Activated CD4-positive, alpha-beta T cell treated with anti-CD3 and anti-CD28 coated beads, Interleukin-2, amount 50 U/mL, for 48 hours (primary cell): ENCODE measurements at places on chromosomes 6 and 20.

- DNase-seq, result no peak
These were observed 68.9 kb upstream of the HDAC2 start for GRCh38 chr6:114039841-114040240.

DNA sequence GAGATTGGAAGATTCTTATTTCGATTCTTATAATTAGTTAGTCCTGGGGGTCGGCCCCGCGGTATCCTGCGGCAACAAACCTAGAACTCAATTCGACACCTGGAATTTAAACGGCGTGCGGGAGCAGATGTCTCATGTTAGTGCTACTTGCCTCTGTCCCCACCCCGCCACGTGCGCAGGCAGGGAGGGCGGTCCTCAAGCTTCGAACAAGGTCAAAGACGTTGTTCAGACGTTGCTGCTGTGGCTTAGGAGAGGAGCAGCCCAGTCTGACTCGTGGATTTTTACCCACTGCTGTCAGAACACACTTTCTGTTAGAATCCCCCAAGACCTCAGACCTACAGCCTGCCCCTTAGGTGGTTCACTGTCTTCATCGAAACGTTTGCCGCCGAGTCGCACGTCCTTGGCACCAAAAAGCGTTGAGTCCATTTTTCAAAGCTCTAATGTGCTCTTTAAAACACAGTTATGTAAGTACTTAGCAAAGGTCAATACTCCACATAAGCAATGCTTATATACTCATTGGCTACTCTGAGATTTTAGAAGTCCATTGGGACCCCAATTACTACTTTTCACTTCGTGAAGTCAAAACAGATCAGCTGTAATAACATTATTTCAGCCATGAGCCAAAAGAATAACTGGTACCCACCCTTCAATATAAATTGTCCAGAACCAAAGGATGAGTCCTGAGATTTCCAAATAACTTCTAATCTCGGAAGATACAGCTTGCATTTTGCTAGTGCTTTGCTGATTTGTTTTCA, 2.7 kb upstream of the C6orf62 start:
- no peak for DNase-seq

- no peak for DNase-seq
These were observed 330.6 kb upstream of the EPHA7 start for GRCh38 chr6:93749930-93750329.

GRCh38 chr20:52493171-52493721, 301.7 kb upstream of the ZFP64 start:
- DNase-seq, result peak; percentile 11

DNA sequence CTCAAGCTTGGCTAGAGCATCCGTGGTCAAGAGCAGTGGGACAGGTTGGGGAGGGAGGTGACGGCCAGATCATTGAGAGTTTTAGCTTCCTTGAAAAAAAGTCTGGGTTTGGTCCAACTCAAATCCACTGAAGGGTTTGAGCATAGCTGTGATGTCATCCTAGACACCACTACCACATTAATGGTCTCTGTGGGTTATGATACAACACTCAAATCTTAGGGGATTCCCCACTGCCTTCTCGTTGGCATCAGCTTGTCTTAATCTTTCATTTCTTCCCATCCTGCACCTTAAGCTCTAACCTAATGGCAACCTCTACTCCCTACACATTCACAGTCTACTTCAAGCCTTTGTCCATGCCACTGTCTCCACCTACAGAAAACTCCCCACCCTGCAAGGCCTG, 77.3 kb downstream of the BMP6 start:
- DNase-seq, result no peak

DNA sequence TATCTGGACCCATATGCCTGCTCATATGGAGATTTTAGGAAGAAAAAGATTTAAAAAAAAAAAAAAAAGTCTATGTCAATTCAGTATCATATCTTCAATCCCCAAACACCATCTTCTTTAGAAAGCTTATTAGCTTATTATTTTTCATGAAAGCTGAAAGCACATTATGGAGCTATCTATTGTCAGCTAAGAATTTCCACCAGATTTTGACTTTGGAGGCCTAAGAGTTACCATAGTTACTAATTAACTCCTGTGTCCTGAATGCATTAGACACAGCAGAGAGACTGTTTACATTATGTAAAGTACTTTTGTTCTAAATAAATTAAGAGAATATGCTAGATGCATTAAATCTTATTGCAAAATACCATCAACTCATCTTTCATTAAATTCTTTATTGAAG, 255.5 kb upstream of the NRSN1 start:
- no peak for DNase-seq

- DNase-seq, result no peak
These were observed 684 bp upstream of the DNAH8 start for GRCh38 chr6:38714239-38715015.

- no peak for DNase-seq
These were observed 144.0 kb upstream of the PHACTR3 start for GRCh38 chr20:59460352-59460751.

DNA sequence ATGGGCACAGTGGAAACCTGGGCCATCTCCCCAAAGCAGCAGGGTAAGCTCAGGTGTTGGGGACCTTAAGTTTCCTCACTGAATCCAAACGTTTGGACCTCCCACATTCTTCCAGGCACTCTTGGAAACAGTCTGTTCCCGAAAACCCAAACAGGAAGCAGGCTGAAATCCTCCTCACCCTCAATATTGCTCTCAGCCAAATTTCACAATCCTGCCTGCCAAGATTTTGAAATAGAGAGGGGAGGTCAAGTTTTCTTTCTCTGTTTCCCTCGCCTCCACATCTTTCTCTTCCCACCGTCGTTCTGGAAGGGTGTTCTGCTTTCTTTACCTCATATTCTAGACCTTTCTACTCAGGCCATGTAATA, 392.0 kb upstream of the SASH1 start:
- no peak for DNase-seq

GRCh38 chr6:24761193-24761835, 13.4 kb upstream of the GMNN start:
- peak; percentile 12 for DNase-seq

DNA sequence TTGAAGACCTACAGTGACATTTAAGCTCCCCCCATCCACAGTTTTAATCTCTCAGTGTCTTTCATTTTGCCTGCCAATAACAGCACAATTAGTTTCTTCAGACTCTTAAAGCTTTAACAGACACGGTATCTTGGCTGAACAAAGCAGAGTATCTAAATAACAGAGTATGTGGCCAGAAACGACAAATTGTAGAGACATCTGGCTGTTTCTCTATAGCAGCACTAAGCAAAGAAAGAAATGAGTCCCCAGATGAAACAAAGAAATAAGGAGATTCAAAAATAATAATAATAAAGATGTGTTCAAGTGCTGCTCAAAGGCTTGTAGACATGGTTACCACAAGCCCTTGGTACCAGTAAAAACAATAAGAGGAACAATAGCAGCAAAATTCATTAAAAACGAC, 97.8 kb upstream of the HDAC2 start:
- DNase-seq, result no peak

DNA sequence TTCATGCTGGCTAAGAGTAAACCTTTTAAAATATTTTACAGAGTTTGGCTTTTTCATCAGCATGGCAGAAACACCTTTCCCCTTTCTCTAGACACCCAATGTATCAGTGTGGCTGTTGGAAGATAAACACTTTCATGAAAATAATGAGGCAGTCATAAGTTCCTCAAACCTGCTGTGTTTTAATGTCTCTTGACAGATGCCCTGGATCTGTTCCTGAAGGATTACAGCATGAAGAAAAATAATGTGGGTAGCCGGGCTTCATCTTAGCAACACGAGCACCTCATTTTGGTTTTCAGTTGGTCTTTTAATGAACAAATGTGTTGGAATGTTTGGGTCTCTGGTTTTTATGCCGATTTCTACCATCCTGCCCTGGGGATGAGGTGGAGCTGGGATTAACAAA, 45.5 kb upstream of the UNC93A start:
- DNase-seq, result no peak

GRCh38 chr20:49916146-49917002, 1.0 kb upstream of the SPATA2 start:
- no peak for DNase-seq

DNA sequence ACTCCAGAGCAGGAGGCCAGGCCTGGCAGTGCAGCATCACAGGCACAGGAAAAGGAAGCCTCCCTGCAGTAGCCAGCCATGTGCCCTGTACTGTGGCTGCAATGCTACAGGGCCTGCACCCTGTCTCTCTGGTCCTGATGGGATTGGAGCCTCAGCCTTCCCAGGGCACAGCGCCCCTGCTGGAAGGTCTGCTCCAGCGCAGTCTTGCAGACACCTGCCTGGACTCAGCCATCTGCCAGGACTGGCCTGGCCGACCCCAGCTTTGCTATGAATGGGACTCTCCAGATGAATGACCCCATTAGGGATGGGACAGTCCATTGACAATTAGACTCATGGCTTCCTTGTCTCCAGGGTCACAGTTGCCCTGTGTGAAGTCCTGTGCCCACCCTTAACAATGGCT, 251.6 kb downstream of the ERMARD start:
- DNase-seq, result no peak

DNA sequence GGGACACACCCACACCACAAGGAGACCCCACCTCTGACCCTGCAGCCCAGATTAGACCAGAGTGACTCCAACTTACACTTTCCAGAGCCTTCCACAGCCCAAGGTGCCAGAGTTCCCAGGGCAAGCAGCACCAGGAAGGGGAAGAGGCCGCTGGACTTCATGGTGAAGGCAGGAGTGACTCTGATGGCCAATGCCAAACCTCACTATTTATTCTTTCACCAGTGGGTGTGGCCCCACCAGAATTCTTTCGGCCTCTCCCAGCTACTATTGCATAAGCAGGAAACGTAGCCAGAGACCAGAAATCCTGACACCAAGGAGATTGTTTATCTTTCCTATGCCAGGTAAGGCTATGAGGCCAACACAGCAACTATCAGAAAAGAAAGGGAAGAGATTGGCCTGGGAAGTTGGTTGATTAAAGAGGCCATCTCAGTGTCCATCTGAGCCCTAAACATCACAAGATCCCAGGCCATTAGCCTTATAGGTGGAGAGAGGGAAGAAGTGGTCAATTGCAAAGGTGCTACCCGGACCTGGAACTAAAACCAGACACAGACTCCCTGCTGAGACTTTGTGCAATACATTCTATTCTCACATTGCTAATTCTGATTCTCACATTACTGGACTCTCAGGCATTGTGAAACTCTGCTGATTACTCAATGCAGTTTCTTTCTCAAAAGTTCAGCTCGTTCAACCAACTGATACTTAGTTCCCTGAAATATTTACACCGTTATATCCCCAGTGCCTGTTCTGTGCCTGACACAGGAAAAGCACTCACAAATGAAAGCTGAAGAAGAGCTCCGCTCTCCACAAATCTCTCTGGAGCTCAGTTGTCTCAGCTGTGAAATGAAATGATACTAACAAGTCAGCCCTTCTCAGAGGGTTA, at the start of gene SLPI:
Gene SLPI, minus strand, starts transcription at position 182 of the 880 bp plus-strand sequence. Its CDS starts 21 bp downstream, at position 161.
- no peak for DNase-seq
